ENCODE measurements at places on chromosomes 2 and 18.

- DNase-seq, result no peak
These were observed 8.8 kb downstream of the NMUR1 start for GRCh38 chr2:231521443-231521842.

GRCh38 chr2:75608684-75609333 lies 37.8 kb upstream of the MRPL19 start:
- DNase-seq, result peak; percentile 39

- peak; percentile 11 for DNase-seq
These were observed 182.3 kb downstream of the RDH14 start for GRCh38 chr2:18378020-18378653.

- DNase-seq, result no peak
These were observed 27.7 kb upstream of the ACTR2 start for GRCh38 chr2:65199891-65200290.

DNA sequence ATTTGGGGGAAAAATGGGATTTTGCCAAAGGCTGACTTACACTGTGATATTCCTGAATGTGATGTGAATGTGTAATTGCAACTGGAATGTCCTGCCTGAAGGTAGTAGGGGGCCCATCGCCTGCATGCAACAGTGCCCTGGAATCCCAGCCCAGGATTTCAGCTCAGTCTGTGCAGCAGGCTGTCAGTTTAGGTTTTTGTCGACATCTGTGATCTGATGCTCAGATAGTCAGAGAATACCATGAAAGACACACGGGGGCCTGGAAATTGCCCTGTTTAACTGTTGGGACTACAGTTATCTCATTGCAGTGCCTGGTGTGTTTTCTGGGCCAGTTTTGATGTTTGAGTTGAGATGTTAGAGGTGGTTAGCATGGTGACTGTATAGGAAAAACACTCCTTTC lies 84.5 kb upstream of the HK2 start:
- DNase-seq, result no peak

DNA sequence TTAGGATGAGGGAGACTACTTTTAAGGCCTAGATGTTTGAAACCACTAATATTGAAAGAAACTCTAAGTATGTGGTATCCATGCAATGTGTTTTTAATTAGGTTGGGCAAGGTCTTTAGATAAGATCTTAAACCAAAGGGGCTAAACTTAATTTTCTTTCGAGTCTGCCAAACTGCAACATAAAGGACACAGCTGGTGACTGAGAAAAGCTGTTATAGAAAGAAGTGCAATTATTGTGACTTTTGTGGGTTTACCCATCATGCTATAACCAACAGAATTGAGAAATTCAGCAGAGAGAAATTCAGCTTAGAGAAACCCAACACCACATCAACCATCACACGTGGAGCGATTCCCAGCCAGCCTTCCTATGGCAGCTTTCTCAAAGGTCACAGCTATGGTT lies 119.5 kb upstream of the LMAN1 start:
- no peak for DNase-seq

DNA sequence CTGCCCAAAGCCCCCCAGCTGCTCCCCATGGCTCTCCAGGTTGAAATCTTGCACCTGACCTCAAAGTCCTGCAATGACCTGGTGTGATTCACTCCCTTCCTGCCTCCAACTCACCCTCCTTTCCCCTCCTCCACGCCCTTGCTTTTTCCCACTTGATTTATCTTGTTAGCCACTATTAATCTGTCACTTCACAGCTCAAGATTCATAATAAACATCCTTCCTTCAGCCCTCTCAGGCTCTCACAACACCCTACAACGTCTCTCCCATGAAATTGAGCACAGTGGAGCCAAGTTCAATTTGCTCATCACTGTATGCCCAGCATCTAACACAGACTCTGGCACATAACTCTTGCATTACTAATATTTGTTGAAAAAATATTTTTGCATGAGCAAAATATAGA lies 85.6 kb upstream of the SLC35G4 start:
- no peak for DNase-seq

DNA sequence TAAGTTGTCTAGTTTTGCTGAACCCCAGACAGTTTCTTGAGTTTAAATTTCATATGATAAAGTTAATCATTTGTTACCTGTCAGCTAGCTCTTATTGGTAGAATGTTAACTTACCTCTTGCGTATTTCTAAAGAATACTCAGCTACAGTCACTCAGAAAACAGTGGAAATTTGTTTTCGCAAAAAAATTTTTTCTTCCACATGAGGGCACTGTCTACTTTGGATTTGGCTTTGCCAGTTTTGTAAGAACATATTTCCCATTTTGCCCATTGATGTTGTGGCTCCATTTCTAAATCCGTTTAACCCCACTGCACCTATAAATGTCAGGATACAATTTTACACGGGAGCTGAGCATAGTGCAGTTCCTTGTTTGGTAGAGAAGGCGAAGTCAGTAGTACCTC lies 19.1 kb upstream of the GCFC2 start:
- no peak for DNase-seq

GRCh38 chr2:101524806-101525430 lies 50.0 kb upstream of the RFX8 start:
- no peak for DNase-seq

DNA sequence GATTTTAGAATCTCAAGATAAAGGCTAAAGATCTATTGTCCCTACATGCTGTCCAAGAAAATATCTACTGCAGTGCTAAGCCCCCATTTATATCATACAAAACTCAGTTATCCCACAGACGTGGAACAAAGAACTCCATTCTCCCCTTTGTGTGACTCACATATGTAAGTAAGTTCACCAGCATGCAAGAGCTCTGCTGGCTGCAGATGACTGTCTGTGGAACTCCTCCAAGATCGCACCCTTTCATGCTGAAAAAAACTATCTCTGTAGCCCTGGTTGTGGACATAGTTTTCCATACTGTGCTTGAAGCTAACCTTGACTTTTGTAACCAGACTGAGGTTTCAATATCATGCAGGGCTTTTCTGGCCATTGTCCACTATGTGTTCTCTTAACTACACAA lies 207.1 kb downstream of the ZNF521 start:
- DNase-seq, result no peak

- DNase-seq, result no peak
These were observed 262.4 kb downstream of the NDUFA10 start for GRCh38 chr2:239762655-239763269.

GRCh38 chr18:47777626-47778025 lies 152.8 kb downstream of the SMAD2 start:
- DNase-seq, result no peak

DNA sequence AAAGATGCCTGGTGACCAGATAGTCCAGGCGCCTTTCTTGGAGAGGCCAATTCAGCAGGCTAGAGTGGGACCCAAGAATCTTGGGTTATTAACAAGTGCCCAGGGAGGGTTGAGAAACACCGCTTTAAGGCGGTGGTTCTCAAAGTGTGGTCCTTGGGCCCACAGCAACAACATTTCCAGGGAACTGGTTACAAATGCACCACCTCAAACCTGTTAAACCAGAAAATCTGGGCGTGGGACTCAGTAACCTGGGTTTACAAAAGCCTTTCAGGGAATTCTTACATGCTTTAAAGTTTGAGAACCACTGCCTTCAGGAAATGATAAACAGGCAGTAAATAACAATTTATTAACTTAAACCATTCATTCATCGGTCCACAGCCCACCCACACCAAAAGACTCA lies 92.5 kb downstream of the SP3 start:
- no peak for DNase-seq

DNA sequence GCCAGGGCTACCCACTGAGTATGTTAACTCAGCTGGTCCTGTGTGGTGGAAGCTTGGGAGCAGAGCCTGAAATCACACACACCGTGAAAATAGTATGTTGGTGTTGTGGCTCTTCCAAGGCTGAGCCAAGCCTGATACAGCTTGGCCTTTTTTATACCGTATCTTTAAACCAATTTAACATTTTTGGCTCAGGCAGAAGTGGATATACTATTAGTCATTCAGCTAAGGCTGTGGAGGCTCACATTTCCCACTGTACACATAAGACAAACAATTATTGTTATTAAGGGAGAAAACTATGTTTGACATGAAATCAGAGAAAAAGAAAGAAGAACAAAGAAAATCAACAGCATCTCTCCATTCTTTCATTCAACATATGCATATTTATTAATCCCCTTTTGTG lies 159.0 kb downstream of the BCL11A start:
- DNase-seq, result no peak

- no peak for DNase-seq
These were observed 18.3 kb upstream of the CXCR4 start for GRCh38 chr2:136135921-136136906.

DNA sequence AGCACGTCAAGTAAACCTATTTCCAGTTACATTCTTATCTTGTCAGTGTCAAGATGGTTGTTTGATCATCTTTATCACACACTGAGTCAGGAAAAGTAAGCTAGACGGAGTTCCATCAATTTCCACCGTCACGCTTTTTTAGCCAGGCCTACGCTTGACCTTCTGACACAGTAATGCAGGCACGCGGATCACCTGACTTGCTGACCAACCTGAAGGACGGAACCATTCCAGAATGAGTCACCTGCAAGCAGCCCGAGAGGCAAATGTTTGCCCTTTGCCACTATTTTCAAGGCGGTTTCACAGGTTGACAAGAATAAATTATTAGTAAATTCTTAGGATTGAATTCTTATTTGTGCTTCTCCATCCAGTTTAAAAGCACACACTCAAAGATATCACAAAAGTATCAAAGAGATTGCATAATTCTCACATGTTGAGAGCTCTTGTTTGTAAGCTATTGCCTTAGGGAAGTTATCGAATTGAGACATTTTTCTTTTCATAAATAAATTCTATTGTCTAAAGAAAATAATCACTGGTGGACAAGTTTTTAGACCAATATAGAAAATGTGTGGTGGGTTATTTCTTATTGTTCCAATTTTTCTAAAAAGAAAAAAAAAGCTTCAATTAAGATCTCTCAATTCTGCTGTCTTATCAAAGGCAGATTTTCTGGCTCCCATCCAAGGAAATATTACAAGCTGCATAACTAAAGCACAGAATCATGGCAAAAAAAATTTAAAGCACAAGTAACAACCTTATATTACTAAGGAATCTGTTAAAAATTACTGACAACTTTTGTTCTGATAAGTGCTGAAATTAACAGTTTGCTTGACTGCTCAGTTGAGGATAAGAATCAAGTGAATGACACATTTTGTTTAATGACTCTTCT lies 31.9 kb downstream of the UXS1 start:
- no peak for DNase-seq

DNA sequence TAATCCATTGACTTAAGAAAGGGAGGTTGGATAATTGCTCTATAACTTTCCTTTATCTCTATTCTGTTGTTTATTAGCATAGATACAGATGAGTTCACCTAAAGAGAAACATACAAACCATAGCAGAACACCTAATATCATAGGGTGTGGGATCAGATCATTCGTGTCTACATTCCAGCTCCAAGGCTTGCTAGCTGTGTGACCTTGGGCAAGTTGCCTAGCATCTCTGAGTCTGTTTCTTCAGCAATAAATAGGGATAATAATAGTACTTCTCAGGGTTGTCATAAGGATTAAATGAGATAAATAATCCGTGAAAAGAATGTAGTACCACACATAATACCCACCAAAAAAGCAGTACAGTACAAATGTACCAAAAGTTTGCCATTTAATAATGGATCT lies 126.2 kb downstream of the PLB1 start:
- no peak for DNase-seq

DNA sequence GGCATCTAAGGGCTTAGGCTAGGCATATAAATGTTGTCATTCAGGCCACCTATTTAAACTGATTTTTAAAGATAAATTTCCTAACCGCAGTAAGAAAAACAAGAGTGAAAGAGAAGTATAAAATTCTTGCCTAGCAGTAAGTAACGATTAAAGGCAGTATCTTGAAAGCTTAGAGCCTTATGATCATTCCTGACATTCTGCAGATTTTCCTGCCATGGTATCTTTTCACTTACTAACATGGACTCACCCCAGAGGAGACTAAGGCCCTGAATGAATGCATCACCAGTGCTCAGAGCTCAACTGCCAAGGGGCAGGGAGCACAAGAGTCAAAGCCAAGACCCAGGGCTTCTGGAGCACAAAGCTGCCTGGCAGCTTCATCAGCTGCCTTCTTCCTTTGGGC lies 133.1 kb downstream of the GCA start:
- no peak for DNase-seq

DNA sequence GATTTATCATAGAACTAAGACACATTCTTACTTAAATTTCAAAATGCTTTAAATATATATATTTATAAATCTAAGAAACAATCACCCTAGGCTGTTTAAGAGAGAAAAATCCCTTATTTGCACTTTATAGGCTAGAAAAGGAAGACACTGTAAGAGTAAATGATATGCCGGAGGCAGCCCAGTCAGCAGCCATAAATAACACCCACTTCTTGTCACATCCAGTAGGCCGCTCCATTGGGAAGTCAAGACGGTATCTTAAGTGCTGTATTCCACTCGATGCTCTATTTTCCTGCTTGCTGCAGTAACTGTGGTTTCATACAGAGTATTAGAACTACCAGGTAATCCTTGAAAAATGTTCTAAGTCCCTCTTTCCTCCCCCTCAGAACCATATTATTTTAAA lies 57.9 kb downstream of the ABCA12 start:
- no peak for DNase-seq

DNA sequence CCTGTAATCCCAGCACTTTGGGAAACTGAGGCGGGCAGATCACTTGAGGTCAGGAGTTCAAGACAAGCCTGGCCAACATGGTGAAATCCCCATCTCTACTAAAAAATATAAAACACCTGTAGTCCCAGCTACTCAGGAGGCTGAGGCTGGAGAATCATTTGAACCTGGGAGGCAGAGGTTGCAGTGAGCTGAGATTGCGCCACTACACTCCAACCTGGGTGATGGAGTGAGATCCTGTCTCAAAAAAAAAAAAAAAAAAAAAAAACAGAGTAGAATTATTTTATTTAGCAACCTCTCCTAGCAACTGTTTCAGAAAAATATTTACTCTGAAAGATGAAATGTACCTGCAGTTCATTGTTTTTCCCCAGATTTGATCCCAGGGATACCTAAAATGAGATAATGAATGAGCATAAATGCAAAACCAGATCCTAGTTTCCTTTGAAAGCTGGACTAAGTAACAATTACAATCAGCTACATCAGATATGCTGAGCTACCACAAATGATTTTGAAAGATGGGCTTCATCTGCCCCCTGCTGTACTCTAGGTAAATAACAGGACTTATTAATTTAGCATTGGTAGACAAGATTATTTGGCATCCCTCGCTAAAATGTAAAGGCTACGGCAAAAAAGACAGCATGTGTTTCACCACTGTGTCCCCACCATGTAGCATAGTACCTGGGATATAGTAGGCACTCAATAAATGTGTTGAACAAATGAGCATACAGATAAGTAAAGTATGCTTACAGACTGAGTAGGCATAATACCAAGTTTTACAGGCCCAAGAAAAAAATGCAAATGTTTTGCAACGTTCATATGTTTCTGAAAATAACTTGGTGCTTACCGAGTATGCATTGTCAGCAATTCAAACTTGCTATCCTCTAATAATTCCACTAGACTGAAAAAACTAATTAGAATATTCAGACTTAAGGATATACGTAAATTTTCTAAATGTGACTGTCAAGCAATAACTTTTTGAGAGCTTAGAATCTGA lies 102.5 kb downstream of the ATL2 start:
- peak; percentile 25 for DNase-seq

GRCh38 chr2:177161741-177162460 lies 50.7 kb upstream of the HNRNPA3 start:
- no peak for DNase-seq

- no peak for DNase-seq
These were observed 550.6 kb downstream of the DSC3 start for GRCh38 chr18:30491815-30492551.

Measured in HuH-7.5 (cell line).